Fibroblast of villous mesenchyme (primary cell): ENCODE measurements at places on chromosomes 6 and 20.

DNA sequence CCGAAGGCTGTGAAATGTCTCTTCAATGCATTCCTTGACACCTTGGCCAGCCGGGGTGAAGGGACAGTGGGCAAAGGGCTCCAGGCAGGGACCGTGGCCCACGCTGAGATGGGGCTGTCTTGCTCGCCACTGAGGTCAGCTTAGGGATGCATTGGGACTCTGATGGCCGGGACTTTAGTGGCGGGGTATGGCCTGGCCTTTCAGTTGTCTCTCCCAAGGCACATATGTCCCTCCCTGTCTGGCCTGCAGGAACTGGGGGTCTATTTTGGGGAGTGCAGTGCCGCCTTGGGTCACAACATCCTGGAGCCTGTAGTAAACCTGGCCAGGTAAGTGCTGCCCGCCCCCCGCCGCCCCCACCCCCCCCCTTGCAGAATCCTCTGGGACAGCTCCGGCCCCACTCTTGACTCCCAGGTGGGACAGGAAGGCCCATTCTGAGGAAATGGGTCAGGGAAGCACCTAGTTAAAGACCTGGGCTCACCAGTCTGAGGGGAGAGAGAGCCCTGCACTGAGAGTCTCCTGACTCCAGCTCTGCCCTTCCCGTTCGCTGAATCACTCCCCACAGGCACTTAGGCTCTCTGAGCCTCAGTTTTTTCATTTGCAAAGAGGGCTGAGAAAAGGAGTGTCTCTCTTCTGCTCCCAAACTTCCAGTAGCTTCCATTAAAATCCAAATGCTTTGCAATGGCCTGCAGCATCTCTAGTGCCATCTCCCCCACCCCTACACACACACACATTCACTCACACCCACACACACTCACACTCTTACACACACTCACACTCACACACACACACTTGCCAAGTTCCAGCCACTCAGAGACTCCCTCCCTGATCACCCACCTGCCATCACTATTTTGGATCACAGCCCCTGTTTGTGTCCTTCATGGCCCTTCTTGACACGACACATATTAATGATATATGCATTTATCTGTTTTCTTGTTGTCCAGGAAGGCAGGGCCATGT is 33.1 kb downstream of the RAB44 start:
- no peak for DNase-seq

GRCh38 chr6:29424168-29424567 is 9.4 kb downstream of the OR12D1 start:
- DNase-seq, result no peak

- DNase-seq, result peak; percentile 22
Measured at GRCh38 chr6:92762443-92763273, 656.7 kb downstream of the EPHA7 start.

GRCh38 chr6:128316258-128316929 is 204.0 kb downstream of the PTPRK start:
- no peak for DNase-seq

DNA sequence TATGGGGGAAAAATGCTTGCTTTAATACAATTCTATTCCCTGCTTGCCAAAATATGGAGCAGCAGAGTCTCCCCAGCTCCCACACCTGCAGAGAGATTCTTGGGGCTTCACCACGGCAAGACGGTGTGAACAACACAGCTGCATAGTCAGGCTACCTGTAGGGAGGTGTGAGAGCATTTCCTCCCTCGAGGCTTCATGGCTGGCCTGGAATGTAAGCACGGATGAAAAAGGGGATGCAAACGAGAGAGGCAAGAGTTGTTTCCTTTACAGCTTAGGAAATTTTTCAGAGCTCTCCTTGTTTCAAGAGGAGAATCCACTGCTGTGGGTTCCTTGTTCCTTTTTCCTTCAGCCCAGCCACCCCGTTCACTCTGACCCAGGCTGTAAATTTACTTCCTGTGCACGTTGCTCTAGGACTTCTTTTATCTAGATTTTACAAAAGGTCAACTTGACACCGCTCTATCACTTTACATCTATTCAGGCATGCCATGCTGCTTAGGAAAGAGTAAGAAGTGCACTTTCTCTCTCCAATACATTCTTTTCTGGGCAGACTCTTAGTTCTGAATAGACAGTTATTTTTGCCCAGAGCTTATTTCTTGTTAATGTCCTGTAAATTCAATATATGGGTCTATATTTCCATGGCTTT is 197.1 kb downstream of the KHDC1L start:
- no peak for DNase-seq

- DNase-seq, result no peak
Measured at GRCh38 chr6:65116326-65116725, 590.7 kb downstream of the EYS start.

- peak; percentile 26 for DNase-seq
Measured at GRCh38 chr6:76682842-76683241, 610.4 kb upstream of the IMPG1 start.

GRCh38 chr6:89085409-89086205 is 5.1 kb downstream of the PNRC1 start:
- peak; percentile 20 for DNase-seq

DNA sequence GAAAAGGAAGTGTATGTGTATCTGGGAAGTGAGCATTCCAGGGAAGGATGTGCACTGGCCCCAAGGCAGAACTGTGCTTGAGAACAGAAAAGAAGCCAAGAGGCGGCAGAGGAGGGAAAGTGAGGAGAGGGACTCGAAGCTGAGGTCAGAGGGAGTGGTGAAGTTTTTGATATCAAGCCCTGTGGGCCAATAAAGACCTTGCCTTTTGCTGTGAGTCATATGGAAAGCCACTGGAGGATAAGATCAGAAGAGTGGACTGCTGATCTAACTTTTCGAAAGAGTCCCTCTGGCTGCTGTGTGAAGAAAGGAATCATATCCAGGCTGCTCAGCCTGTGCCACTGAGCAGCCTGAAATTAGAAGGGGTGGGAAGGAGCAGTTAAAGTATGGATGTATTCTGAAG is 99.4 kb downstream of the EYA4 start:
- no peak for DNase-seq

- DNase-seq, result peak; percentile 79
Measured at GRCh38 chr6:36594816-36595643, 868 bp downstream of the SRSF3 start.

DNA sequence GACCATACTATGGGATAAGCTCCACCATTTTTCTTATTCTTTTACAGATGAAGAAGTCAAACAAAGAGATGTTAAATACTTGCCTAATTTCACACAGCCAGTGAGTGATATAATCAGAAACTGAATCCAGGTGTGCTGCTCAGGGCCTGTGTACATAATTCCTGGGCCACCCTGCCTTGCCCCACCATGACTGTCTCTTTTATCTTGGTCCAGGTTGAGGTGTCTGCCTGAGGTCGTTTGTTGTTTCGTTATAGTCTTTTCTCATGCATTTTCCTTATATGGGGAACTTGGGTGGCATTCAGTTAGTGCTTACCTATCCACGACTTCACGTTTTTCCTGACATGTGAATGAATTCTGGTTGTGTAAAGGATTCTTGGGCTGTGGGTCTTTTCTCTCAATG is 277.6 kb downstream of the COL12A1 start:
- DNase-seq, result no peak

GRCh38 chr20:19981031-19981451 is 36.1 kb upstream of the NAA20 start:
- DNase-seq, result peak; percentile 72

DNA sequence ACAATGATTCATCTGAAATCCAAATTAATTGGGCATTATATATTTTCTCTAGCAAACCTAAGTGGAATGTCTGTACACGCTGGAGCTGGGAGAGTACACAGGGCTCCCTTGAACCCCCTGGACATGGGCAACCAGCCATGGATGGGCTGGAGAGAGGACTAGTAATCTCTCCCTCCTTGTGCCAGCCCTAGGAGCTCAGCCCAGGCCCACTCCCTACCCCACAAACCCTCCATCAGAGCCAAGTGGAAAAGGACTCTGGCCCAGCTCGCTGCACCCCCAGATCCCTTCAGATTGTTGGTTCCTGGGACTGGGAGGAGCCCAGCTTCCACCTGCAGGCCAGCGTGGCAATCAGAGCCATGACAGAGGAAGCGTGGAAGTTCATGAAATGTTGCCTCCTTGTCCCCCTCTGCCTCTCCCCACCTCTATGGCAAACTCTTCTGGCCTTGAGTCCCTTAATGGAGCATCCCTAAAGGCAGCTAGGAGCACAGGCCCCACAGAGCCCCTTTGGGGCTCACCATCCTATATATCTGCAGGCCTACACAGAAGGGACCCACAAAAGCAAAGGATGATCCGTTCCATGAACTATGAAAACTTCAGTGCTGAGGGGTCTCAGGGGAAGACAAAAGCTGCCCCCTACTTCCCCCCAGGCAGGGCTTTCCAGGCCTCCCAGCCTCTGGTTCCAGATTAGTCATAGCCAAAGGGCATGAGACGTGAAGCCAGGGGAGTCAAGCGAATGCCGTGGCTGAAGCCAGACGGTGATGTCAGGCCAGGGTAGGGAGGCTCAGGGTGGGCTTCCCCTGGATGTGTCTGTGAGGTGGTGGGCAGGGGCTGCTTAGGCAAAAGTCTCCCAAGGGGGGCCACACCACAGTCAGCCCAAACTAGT is 126.4 kb upstream of the MAFB start:
- DNase-seq, result no peak

DNA sequence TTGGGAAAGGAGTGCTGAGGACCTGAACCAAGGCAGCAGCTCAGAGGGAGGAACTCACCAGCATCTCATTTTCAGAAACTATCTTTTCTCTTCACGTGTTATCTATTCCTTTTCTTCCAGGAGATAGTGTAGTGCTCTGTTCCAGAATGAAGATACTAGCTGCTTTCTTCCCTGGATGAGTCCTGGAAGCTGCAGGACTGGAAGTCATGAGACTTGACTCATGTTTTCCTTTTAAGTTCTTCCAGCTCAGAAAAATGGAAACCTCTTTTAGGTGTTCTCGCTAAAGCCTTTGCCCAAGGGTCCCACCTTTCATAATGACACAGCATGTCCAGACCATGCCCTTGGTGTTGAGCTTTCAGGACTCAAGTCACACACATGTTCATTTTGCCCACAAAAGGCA is 106.7 kb downstream of the UNC5CL start:
- no peak for DNase-seq

DNA sequence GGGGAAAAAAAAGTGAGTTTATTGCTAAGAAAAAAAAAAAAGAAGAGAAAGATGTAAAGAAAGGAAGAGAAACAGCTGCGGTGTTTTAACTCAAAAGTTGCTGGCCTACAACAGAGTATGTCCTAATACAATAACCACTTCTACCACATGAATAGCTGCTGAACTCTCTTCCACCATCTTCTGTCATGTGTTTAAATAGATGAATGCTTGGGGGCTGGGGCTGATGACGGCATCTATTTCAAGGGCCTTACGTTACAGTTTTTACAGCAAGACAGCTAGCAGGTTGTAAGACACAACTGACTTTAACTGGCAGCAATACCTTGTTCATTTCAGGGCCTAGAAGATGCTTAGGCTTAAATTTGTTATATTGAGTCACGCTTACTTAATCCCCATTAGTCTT is 50.4 kb downstream of the MAP3K7 start:
- DNase-seq, result no peak

DNA sequence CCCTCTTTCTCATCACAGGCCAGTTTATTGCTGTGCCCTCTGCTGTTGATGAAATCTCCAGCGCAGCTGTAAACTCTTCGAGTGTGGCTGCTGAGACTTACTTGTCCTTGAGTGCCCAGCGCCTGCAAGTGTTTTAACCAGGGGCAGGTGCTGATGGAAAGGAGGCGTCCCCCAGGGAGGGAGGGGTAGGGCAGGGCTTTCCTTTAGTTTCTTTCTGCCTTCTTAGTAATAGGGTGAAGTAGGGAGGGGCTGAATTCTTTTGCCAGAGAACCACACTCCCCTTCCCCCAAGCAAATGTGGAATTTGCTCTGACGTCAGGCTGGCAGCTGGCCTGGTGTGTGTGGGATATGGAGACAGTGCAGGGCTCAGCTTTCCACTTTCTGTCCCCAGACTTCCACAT is 61.2 kb downstream of the IGF2R start:
- DNase-seq, result peak; percentile 97

GRCh38 chr6:70241031-70241430 is 61.9 kb downstream of the COL9A1 start:
- DNase-seq, result no peak

DNA sequence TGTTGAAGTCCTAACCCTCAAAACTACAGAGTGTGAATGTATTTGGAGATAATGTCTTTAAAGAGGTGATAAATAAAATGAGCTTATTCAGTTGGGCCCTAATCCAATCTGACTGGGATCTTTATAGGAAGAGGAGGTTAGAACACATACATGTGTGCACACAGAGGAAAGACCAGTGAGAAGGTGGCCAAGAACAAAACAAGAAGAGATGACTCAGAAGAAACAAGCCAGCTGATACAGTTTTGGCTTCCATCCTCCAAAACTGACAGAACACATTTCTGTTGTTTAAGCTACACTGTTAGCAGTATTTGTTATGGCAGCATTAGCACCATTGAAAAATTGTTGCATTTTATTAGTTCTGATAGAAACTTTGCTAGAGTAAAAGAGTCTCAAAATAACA is 609.3 kb upstream of the IMPG1 start:
- DNase-seq, result peak; percentile 43

DNA sequence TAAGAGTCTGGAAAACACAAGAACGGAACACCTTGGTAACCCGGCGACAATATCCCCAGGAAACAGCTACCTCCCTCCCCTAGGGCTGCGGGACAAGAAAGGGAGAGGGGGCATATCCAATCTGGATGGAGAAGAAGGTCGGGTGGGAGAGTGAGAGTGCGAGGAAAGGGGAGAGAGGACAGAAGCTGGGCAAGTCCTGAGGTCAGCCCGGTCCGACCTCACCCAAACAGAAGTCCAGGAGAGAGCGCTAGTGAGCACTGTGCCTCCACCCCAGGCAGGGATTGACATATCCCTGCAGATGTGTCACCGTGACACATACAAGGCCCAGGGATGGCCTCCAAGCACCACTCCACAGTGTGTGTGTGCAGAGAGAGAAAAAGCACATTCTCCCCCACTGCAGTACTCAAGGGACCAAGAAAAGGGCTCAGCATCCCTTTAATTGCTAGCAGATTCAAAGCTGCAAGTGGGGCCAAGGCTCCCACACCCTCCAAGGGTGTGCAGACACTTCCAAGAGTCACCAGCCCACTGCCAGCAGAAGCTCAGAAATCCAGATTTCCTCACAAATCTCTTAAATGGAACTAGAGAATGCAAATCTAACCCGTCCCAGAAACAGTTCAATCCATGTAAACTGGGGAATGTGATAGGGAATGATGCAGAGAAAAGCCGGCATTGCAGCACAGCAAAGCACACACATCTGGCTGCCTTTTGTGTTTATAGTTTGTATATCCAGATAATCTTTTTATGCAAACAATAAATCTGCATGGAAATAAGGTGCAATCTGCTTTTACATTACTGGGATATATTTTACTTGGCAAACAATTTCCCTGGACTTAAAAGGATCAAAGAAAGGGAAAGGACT is 3.1 kb downstream of the PXDC1 start:
- DNase-seq, result peak; percentile 88

DNA sequence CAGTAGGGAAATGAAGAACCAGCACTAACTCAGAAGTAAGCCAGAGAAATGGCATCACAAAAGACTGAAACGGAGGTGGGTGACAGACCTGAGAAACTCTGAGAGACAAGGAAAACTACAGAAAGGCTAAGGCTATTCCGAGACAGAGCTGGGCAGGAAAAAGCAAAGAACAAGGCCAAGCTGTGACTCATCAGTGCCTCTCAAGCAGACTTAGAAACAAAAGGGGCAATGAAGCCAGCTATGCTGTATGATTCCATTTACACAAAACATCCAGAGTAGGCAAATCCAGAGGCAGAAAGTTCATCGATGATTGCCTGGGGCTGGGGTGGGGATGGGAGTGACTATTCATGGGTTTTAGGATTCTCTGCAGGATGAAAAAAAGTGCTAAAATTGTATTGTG is 50.0 kb downstream of the SLC23A2 start:
- DNase-seq, result peak; percentile 70

GRCh38 chr6:113185299-113185698 is 671.8 kb upstream of the MARCKS start:
- DNase-seq, result no peak
